ENCODE measurements at places on chromosomes 16 and 17.

- DNase-seq = no peak
These were observed 512 bp upstream of the ENDOV start for GRCh38 chr17:80414508-80414802.

- no peak for DNase-seq
These were observed 2.9 kb upstream of the EPX start for GRCh38 chr17:58189436-58190146.

- DNase-seq = no peak
These were observed 37.9 kb downstream of the SIAH1 start for GRCh38 chr16:48347191-48347865.

- DNase-seq = no peak
These were observed 149.2 kb downstream of the MAF start for GRCh38 chr16:79451196-79451816.

GRCh38 chr16:72942021-72942420, 105.9 kb downstream of the ZFHX3 start:
- no peak for DNase-seq

DNA sequence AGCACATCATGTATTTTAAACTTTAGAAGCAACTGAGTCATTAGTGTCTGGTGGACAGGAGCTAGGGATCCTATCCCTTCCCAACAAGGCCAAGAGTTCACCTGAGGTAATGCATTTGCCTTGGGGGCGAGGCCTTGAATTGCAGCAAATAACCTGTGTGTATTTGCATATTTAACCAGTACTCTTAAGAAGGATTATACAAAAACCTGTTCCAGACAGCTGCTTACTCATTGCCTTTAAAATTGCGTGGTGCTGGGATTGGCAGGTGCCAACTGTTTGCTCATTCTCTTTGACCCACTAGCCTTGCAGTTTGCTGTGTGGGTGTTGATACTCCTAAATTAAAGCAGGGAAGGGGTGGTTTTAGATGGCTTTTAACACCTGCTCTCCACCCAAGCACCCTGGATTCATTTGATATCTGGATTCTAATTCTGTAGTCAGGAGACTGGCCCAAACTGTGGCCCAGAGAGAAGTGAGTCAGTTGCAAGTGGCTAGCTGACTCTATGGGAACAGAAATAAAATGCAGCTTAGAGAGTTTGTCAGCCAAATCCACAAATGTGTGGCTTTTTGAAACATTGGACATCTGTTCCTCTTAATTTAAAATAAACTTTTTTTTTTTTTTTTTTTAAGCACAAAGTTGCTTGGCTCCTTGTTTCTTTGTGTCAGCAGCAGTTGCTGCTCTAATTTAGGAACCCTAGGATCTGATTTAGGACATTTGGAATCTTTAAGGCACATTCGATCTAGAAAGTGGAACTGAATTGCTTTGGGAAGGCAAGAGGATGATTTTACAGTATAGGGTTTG, 46.9 kb downstream of the TUBD1 start:
- DNase-seq = no peak

GRCh38 chr16:54110016-54110981, 176.3 kb downstream of the IRX3 start:
- DNase-seq = no peak

- no peak for DNase-seq
These were observed 99.3 kb downstream of the GAS7 start for GRCh38 chr17:10099051-10099571.

GRCh38 chr17:14337596-14338079, 36.8 kb downstream of the HS3ST3B1 start:
- no peak for DNase-seq

DNA sequence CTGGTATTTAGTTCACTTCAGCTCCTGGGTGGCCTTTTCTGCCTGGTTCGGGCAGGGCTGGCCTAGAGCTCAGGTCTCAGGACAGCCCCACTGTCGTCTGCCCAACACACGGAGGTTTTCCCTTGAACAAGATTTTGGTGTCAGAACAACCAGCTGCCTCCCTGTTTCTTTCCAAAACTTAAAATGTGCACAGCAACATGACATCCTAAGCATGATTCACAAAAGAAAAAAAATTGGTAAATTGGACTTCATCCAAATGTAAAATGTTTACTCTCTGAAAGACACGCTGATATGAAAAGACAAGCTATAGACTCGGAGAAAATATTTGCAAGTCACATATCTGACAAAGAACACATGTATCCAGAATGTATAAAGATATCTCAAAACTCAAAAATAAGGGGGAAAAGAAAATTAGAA, 197.8 kb upstream of the CHMP6 start:
- no peak for DNase-seq

DNA sequence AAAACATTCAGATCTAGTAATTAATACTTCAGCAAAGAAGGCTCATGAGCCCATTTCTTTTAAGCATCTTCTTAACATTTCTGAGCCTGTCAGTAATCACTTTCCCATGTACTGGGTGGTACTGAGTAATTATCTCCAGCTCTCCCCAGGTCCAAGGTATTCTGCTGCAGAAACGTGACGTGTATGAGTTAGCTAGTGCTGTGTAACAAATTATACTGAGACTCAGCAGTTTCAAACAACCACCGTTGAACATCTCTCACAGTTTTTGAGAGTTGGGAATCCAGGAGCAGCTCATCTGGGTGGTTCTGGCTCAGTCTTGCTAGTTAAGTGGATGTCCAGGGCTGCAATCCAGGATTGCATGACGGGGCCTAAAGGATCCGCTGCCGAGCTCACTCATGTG, 25.2 kb downstream of the C16orf95 start:
- no peak for DNase-seq

DNA sequence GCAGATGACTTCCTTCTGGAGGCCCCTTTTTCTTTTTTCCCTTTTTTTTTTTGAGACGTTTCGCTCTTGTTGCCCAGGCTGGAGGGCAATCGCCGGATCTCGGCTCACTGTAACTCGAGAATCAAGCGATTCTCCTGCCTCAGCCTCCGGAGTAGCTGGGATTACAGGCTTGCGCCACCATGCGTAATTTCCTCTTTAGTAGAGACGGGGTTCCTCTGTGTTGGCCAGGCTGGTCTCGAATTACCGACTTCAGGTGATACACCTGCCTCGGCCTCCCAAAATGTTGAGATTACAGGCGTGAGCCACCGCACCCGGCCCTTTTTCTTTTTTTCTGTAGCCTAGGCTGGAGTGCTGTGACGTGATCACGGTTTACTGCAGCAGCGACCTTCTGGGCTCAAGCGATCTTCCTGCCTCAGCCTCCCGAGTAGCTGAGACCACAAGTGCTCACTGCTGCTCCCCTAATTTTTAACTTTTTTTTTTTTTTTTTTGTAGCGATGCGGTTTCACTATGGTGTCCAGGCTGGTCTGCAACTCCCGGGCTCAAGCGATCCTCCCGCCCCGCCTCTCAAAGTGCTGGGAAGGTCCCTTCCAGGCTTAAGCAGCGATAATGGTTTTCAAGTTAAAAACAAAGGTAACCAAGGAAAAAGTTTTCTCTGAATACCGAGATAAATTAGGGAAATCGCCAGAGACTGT, 956 bp upstream of the IST1 start:
- peak; percentile 3 for DNase-seq

DNA sequence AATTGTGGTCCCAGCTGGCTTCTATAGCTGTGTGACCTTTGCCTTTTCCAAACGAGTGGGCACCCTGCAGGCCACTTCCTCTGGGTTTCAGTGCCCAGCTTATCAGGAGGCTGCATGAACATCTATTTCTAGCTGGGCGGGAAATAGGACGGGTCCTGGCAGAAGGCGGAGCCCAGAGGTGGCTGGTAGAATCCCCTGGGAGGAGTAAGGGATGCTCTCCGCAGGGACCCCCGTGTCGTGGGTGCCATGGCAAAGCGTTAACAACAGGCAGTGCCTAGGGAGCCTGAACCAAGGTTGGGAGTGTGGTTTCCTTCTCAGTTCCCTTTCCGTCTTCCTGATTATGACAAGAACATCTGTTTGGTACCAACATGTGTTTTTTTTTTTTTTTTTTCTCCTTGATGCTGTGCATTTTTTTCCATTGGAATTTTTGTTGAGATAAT, 58.2 kb downstream of the PLCG2 start:
- DNase-seq = no peak

All from activated CD8-positive, alpha-beta memory T cell treated with anti-CD3 and anti-CD28 coated beads for 1 hour (primary cell).